ENCODE measurements at places on chromosomes 4 and X. TPM values are rescaled to one million over a fixed set of nuclear protein-coding genes. Genes with fewer than 3 reads are reported as not detected.

GRCh38 chrX:27276751-27277150 is 186.4 kb downstream of the PPP4R3C start:
- DNase-seq = no peak

DNA sequence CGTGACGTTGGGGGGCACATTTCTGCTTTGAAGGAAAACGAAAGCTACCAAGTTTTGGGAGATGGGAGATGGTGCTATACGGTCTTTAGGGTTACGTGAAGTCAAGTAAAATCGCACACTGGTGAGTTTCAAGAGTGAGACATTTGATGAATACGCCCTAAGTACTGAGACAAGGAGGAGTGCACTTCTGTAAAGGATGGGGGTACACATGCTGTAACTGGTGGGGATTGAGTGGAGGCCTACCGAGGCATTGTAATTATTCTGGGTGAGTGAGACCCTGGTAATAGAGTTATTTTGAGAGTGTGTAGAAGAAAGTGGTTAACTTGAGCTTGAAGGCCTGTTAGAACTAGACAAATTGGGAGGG is 536 bp downstream of the SH3BGRL start:
- no peak for DNase-seq

DNA sequence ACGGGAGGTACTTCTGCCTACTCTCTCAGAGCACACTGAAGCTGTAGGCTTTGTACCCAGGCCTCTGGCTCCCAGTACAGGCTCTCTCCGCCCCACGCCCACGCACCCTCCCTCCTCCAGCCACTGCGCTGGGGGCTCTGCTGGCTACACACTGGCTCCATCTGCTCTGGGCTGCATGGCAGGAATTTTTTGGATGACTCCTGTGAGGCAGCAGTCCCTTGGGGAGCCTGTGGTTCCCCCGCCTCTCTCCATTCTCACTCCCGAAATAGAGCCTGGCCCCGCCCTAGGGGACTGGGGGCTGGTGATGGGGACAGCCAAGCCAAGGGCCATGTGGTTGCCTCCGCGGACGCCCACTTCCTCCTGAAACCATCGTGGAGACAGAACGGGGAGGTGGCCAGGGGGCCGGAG is 58.1 kb upstream of the ADRA2C start:
- DNase-seq = peak; percentile 70

DNA sequence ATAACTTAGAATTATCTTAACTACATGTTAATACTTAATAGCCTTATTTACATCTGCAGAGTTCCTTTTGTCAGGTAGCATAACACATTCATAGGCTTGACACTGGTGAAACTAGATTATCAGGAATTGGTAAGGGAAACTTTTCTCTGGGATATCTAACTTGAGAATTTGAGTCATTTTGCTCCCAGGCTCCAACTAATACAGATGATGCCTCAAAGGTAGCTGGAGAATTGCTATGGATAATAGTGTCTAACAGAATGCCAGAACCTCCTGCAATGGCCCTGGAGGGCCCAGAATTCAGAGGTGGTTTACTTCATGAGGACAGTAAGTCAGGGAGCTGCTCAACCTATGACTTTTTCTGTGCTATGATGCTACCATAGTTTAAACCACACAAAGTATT is 13.9 kb upstream of the TMPRSS11D start:
- no peak for DNase-seq

Gene SPANXN3
- total RNA-seq = not detected

Gene MAGEA1
- total RNA-seq = not detected

GRCh38 chr4:87982446-87983010 is 7.0 kb downstream of the SPP1 start:
- DNase-seq = no peak

DNA sequence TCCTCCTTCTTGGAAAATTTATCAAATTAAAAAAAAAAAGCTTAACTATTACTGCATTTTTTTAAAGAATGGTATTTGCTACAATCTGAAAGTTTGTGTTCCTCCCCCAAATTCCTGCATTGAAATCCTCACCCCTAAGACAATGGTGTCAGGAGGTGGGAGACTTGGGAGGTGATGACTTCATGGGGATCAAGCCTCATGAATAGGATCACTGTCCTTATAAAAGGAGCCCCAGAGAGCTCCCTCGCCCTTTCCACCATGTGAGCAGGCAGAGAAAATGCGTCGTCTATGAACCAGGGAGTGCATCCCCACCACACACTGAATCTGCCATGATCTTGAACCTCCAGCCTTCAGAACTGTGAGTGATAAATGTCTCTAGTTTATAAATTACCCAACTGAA is 38.0 kb downstream of the DHRSX start:
- no peak for DNase-seq

DNA sequence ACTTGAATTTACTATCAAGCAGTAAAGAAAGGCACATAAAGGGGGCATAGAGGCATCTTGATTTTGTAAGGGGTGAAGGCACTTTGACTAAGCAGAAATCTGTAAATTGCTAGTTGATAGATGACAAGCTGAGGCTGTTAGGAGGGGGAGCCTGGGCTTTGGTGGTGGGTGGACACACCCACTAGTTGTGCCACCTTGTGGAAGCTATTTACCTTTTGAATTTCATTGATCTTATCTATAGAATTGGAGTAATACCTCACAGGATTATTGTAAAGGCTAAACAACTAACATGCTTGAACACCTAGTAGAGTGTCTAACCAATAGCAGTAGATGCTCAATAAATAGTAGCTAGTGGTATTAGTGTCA is 142.8 kb upstream of the KCNIP4 start:
- no peak for DNase-seq

GRCh38 chrX:53093177-53093655 is 726 bp upstream of the KANTR start:
- DNase-seq = peak; percentile 87

- no peak for DNase-seq
Measured at GRCh38 chr4:146105464-146105863, 70.1 kb upstream of the LSM6 start.

DNA sequence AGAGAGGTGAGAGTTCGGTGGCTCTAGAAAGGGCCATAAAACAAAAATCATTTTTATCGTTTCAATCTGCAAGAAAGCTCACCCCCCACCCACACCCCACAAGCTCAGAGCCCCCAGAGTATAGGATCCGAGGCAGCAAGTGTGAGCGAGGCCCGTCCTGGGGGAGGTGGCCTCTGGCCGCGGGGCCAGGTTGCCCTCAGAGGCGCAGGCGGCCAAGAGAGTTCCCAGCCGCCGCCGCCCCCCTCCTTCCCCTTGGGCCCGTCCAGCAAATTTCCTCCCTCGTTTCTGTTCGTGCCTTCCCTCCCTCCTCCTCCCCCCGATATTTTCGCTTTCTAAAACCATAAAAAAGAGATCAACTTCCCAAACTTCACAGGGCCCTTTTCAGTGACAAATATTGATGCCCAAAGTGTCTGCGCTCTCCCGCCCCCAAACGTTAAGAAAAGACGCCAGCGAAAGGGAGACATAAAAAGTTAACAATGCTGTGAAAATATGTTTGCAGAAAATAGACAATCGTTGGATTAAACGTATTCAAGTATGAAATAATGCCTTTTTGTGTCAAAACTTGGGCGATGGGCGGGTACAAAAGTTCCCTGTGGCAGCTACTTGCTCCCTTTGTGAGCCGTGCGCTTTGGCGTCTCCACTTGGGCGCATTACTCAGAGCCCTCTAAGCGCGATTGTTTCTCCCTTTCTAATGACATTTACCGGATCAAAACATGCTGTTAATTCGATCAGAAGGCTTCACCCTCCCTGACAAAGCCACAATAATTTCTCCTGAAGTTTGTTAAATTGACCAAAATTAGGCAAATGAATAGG is 1.1 kb upstream of the HELT start:
- DNase-seq = no peak

DNA sequence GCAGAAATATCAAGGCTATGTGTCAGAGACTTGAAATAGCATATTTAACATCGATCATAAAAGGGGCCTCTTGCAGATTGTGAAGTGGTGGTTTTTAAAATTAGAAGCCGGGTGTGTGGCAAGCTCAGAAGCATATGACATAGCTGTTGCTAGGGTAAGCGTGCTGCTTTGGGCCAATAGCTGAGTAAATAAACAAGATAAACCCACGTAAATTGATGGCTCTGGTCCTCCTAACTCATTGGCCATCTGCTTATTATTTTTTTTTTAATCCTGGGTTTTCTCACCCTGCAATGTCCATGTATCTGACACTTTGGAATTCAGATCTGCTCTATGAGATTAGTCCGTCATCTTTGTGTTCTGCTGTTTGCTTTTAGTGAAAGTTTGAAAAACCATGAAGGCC is 32.6 kb upstream of the STOX2 start:
- DNase-seq = no peak

DNA sequence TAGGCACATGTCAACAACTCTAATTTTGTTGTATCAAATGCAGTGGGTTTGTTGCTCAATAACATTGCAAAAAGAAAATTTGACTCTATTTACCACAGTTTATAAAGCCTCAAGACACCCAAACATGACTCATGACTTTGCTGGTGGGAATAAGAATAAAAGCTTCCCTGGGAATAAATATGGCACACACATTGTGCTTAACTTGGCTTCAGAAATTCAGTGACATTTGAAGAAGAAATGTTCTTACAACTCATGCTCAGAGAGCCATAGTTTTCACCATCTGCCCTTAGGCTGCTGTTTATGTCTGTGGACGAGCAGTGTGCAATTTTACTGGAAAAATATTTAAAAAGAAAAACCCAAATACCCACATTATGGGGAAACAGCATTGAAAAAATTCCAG is 60.9 kb downstream of the SPATA18 start:
- DNase-seq = no peak

DNA sequence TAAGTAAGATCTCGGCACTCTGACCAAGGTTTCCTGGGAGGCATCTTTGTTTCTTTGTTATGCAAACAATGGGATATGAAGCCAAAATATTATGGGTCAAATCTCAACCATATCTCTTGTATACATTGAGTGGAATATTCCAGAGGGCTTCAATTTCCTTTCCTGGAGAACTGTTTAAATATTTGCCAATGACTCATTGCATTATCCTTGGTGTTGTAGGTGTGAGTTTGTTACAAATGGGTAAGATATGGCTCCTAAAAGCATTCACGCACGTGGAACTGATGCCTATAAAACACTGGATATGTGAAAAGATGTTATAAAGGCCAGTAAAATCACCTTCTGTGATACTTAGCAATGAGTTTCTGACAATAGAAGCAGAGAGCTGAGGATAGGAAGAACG is 150.5 kb upstream of the WDR1 start:
- DNase-seq = no peak

- DNase-seq = no peak
Measured at GRCh38 chr4:153850533-153851280, 61.8 kb upstream of the SFRP2 start.

Gene SMIM43
- not detected for total RNA-seq

GRCh38 chr4:13830449-13830848 is 202.9 kb upstream of the BOD1L1 start:
- peak; percentile 48 for DNase-seq

DNA sequence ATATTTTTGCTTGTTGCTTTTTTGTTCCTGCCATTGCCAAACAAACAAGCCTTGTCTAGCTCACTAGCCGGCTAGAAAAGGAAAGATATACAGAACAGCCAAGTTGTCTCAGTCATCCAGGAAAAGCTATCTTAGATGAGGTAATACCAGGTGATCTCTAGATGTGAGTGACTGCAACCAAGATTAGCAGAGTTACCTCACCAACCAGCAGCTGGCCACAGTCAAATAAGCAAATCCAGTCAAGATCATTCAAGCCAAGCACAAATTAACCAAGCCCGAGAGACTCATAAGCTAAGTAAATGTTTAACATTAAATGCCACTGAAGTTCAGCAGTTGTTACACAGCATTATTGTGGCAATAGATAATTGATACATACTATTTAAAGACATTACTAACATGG is 108.6 kb downstream of the CENPC start:
- no peak for DNase-seq

- DNase-seq = no peak
Measured at GRCh38 chr4:31787701-31788100, 1067.5 kb downstream of the PCDH7 start.

DNA sequence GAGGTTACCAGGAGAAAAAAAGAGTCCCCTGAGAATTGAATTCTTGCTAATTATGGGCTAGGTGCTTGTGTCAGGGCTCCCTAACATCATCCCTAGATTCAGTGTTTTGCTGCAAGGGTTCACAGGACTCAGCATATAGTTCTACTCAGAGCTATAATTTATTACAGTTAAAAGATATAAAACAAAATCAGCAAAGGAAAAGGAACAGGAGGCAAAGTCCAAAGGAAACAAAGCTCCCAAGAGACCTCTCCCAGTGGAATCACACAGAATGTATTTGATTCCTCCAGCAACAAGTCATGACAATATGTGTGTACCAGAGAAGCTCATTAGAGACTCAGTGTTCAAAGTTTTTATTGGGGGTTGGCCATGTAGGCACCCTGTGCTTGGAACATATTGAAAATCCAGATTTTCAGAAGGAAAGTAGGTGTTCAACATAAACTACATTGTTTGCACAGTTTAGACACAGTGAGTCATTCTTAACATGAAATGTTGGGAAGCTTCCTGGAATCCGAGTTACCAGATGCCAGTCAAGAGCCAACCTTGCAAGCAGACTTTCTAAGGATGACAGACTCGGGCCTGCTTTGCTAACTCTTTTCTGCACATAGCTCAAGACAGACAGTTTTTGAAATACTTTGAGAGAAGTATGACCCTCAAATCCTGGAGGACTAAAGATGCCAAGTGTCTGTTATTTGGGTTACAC is 311.3 kb upstream of the EMCN start:
- DNase-seq = no peak

- DNase-seq = no peak
Measured at GRCh38 chr4:98630737-98631454, 27.5 kb downstream of the TSPAN5 start.

Gene TMPRSS11A
- not detected for total RNA-seq

Gene GNRHR
- not detected for total RNA-seq

GRCh38 chr4:70380578-70380977 is 2.4 kb upstream of the SMR3B start:
- DNase-seq = no peak

GRCh38 chrX:11664211-11665167 is 1.2 kb downstream of the ARHGAP6 start:
- peak; percentile 48 for DNase-seq

Gene SGMS2
- 20.5 TPM for total RNA-seq

Gene G6PD
- 26.4 TPM for total RNA-seq
